NCI-H69 (cell line): ENCODE measurements at places on chromosomes 11 and 22.

- DNase-seq = peak; percentile 79
Observed at GRCh38 chr11:124746621-124747243, 5.3 kb downstream of the VSIG2 start.

DNA sequence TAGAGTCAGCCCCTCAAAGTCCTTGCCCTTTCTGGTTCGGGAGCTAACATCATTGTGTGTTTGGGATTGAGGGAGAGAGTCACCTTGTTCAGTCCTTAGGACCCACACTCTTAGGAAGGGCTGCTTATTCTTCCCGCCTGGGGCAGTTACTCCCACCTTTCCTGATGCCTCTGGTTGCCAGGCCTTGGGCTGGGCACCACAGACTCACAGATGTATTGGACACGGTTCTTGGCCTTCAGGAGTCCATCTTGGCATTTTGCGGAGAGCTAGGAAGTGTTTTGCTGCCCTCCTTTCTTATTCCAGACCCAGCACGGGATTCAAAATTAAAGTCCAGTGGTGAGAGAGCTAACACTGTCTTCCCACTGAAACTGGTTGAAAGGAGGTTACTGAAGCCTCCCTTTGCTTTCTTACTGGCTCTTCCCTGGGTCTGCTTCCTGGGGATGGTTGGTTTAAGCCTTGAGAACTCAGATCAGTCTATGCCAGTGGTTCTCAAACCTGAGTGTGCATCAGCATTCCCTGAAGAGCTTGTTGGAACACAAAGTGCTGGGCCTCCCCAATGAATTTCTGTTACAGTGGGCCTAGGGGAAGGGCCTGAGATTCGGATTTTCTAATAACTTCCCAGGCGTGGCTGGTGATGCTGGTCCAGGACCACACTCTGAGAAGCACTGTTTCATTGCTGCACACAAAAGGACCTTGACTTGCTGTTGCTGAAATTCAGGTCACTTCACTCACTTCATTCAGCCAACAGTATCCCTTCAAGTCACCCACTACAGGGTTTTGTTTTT, 1.4 kb downstream of the OSBP2 start:
- no peak for DNase-seq

DNA sequence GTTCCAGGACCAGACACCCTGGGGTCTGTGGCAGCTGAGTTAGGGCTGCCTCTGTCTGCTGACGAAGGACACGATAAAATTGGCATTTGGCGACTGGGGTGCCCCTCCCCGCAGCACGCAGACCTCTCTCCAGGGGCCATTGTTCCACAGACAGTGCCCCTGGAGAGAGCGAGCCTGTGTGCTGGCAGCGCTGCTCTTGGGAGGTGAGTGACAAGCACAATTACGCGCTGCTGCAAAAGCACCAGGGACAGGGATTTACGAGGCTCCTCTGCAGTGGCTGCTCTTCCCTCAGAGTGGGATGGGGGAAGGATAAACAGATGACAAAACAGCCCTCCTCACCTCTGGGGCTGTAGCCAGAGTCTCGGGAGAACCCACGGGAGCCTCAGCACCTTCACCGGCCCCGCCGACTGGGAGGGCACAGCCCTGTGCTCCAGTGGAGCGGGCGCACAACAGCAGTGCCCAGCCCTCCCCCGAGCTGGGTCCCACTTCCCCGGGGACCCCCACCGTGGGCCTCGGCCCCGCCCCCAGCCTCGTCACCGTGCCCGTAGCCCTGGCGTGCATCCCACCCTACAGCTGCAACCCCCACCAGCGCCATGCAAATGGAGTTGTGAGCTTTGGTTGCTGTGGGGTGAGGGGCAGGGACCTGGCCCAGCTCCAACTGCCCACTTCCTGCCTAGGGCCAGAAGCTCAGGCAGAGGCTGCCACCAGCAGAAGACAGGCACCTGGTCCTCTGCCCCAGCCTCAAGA, 19.6 kb downstream of the CHID1 start:
- DNase-seq = peak; percentile 81

DNA sequence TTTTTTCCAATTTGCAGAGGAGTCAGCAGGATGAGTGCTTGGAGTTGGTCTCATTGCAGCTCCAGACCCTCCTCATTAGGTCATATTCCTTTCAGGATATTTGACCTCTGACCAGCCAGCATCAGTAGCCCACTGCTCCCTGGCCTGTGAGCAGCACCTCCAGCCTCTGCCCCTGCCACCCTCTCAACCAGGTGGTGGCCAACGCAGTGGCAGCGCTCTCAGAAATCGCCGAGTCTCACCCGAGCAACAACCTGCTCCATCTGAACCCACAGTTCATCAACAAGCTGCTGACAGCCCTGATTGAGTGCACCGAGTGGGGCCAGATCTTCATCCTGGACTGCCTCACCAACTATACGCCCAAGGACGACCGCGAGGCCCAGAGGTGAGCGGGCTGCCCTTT, 27.0 kb downstream of the C22orf42 start:
- no peak for DNase-seq

GRCh38 chr11:120546312-120547205, 35.0 kb downstream of the GRIK4 start:
- peak; percentile 47 for DNase-seq

DNA sequence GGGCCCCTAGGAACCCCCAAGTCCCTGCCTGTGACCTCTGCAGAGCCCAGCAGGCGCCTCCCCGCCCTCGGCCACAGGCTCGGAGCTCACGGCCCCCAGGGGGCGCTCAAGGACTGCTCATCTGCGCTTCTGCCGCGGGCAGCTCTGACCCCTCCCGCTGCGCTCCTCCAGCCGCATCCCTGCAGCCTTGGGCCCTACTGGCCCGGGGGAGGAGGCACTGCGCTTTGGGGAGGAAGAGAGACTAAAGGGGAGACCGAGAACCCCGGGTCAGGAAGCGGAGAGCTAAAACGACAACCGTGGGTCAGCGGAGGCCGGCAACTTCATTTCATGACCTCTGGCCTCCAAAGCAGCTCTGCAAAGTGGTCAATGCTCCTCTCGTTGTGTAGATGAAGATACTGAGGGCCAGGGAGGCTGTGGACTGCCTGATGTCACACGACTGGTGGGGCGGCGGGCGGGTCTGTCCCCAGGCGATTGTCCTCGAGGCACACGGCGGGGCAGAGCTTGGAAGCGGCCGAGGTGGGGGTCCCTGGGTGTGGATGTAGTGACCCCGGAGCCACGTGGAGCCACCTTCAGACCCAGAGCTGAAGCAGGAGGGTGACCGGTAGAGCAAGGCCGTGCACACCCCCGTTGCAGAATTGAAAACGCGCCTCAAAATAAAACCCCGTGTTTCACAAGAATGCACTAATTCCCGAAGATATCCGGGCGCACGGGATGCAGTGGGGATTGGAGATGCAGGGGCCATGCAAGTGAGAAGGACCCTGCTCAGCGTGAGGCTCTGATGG, 2.7 kb upstream of the KRTAP5-6 start:
- peak; percentile 87 for DNase-seq

DNA sequence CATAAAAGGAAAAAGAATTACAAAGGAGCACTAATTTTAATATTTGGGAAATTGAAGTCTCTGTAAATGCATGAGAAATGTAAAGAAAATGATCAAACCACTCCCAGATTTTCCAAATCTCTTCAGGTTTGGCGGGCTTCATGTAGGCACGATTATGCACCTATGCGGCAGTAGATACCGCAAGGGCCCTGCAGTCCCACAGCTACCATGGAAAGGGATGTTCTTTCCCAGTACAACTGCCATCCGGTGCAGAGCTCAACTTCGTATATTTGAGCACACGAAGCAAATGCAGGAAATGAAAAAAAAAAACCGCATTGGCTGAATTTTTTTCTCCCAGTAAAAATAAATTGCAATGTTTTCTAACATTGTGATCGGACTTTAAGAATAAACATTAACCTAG, 1.4 kb downstream of the SLC17A6 start:
- peak; percentile 77 for DNase-seq

DNA sequence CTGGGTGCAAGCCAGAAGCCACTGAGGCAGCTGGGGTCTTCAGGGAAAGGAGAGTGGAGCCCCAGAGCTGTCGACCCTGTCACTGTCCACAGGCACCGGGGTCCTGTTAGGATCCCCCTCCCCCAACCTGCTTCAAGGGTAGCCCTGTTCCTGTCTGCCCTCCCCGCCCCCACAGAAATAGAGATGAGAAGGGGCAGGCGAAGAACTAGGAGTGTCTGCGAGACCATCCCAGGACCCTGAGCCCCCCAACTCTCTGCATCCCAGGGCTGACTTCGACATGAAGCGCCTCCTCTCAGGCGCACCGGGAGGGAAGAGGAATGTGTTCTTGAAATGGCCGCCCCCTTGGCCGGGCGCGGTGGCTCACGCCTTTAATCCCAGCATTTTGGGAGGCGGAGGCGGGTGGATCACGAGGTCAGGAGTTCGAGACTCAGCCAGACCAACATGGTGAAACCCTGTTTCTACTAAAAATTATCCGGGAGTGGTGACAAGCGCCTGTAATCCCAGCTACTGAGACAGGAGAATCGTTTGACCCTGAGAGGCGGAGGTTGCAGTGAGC, 607 bp upstream of the ZNF70 start:
- peak; percentile 75 for DNase-seq

- DNase-seq = peak; percentile 9
Observed at GRCh38 chr22:45785458-45785857, 113.8 kb downstream of the ATXN10 start.

DNA sequence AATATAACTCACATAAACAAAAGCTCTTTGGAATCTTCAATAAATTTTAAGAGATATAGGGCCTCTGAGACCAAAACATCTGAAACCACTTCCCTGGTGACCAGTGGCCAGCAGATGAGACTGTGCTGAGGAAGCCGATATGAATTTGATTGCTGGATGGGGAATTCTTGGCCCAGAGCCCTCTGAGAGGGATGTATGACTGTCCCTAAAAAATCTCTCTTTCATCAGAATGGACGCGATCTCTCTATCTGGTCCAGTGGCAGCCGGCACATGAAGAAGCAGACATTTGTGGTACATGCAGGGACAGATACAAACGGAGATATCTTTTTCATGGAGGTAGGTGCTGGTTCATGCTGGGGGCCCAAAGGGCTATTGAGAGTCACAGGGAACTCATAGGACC, 37.5 kb downstream of the MYBPC3 start:
- no peak for DNase-seq

GRCh38 chr11:123144707-123145106, 50.3 kb downstream of the CLMP start:
- DNase-seq = no peak

DNA sequence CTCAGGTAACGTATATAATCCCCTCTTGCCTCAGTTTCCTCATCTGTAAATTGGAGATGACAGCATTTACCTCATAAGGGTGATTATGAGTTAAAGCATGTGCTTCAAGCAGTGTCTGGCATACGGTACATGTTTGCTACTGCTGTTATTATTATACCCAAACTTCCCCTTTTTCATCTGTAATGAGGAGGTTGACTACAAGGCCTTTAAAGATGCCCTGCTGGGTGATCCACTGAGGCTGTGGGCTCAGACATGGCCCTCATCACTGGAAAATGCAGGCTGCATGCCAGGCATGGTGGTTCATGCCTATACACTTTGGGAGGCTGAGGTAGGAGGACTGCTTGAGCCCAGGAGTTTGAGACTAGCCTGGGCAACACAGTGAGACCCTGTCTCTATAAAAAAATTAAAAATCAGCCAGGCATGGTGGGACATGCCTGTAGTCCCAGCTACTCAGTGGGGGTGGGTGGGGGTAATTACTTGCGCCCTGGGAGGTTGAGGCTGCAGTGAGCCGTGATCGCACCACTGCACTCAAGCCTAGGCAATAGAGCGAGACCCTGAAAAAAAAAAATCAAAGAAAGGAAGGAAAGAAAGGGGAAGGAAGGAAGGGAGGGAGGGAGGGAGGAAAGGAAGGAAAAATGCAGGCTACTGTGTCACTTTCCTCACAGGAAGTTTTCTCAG, 4.3 kb downstream of the PIK3IP1 start:
- no peak for DNase-seq

DNA sequence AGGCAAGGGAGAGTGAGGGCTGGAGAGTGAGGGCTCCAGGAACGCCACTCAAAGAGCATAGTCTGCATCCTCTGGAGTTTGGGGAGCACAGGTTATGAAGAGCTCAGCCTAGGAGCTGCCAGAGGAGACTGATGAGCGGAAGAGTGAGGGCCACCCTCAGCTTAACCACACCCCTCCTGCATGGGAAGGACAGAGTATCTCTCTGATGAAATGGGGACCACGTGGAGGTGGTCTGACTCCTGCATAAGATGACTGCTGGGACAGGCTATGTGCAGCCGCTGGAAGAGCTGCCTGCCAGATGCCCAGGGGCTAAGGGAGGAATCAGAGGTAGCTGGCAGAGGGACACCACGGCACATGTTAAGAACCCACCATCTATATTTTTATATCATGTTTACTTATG, 162.9 kb upstream of the POU2AF2 start:
- DNase-seq = peak; percentile 52

- DNase-seq = peak; percentile 16
Observed at GRCh38 chr11:105701098-105701497, 91.2 kb downstream of the GRIA4 start.

- DNase-seq = peak; percentile 39
Observed at GRCh38 chr11:1751999-1752906, 1.9 kb upstream of the IFITM10 start.

DNA sequence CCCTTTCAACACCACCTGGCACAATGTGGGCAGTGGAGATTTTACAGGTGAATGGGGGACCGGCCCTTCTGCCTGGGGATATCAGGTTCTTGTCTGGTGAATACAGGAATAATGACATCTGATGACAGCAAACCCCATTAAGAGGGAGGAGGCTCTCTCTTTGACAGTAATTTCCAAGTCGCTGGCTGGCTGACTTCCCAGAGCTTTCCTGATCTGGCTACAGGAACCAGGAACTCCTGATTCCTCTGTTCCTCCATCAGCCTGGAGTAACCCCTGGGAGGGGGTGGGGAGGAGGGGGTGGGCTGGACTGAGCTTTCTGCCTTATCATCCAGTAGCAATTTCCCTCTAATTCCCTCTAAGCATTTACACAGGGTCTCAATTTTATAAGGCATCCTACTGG, 3.7 kb upstream of the MIEF1 start:
- DNase-seq = peak; percentile 94

DNA sequence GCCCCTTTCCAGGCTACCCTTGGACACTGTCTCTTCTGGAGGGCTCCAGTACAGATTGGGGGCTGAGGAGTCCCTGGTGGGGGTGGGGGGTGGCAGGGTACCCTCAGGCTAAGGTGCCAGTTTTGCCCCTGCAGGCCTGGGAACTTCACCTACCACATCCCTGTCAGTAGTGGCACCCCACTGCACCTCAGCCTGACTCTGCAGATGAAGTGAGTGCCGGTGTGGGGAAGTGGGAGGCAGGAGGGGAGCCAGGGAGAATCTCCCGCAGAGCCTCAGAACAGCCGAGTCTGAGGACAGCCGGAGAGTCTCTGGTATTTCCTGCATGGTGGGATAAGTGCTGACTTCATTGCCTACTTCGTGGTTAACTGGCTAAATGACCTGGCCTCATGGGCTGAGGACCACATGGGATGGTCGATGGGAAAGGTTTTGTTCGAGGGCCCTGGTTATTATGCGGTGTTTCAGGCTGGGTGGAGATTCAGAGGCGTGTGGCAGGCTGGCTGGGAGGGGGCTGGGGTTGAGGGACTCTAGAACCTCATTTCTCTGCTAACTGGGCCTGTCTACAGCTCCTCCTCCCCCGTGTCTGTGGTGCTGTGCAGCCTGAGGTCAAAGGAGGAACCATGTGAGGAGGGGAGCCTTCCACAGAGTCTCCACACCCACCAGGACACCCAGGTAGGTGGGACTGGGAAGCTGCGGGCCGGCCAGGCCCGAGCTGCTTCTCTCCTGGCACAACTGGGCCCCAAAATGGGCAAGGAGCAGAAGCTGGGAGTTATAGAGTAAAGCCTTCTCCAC, 8.5 kb downstream of the TMEM258 start:
- no peak for DNase-seq
